ENCODE measurements at places on chromosomes 6 and 20.

GRCh38 chr6:34555007-34555322, 1.2 kb downstream of the SPDEF start:
- no peak for DNase-seq

- no peak for DNase-seq
Measured at GRCh38 chr6:78953798-78954197, 86.4 kb downstream of the IRAK1BP1 start.

DNA sequence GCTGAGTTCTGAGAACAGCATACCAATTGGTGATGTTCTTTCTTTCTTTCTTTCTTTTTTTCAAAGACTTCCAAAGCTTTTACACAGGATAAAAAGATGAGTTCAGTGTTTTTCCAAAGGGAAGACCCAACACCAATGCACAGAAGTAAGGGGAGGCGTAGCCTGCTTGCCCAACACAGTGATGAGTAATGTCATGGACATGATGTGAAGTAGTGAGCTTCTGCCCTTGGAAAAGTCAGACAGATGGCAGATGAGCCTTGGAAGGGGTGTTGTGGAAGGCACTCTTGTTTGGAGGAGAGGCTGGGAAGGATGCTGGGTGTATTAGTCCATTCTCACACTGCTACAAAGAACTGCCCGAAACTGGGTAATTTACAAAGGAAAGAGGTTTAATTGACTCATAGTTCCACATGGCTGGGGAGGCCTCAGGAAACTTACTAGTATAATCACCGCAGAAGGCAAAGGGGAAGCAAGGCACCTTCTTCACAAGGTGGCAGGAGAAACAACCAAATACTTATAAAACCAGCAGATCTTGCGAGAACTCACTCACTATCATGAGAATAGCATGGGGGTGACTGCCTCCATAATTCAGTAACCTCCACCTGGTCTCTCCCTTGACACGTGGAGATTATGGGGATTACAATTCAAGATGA, 12.6 kb downstream of the LRP11 start:
- peak; percentile 81 for DNase-seq

DNA sequence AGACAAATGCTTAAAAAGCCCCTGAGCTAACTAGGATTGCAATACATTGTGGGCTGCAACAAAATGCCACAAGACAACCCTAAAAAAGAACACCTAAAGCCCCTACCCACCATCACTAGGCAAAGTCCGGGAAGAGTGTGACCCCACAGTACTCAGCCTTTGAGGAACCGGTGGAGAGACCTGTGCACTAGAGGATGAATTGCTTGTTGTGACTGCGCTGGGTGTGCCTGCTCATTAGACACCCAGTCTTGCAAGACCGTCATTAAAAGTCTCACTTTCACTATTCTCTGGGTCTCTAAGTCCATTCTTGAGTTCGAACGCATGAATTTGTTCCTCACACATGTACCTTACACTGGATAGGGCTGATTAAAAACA, 88.7 kb downstream of the JPH2 start:
- no peak for DNase-seq

GRCh38 chr6:36120539-36120938, 9.8 kb upstream of the MAPK13 start:
- no peak for DNase-seq

GRCh38 chr6:96947055-96947454, 22.5 kb downstream of the KLHL32 start:
- DNase-seq: no peak

DNA sequence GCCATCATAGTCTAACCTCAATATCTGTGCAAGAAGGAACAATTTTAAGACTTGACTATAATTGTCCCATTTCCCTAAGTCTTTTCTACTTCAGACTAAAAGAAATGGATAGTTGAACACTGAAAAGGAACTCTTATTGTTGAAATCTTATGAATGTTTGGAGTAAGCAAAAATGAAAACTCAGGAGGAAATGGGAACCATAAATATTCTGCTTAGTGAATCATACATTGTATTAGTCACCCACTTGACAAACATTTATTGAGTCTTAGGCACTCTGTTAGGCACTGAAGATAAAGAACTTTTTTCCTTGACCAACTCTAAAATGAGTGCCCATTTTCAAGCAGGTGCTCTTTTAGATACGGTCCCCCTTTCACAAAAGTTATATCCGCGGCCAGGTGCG, 8.7 kb downstream of the CCDC170 start:
- DNase-seq: peak; percentile 49

Data from HCEC 1CT (cell line).